ENCODE measurements at places on chromosomes 16 and 17.

- H3K4me1 ChIP-seq = peaks cover 21% of the 10 kb centered on the region
- peak; percentile 48 for DNase-seq
- H3K27me3 ChIP-seq = no peaks in the 10 kb centered on the region
- H3K4me3 ChIP-seq = peak overlapping the region; percentile 95
- H3K27ac ChIP-seq = peak overlapping the region; percentile 89
These were observed 28.9 kb downstream of the CPSF4L start for GRCh38 chr17:73232587-73233373.

DNA sequence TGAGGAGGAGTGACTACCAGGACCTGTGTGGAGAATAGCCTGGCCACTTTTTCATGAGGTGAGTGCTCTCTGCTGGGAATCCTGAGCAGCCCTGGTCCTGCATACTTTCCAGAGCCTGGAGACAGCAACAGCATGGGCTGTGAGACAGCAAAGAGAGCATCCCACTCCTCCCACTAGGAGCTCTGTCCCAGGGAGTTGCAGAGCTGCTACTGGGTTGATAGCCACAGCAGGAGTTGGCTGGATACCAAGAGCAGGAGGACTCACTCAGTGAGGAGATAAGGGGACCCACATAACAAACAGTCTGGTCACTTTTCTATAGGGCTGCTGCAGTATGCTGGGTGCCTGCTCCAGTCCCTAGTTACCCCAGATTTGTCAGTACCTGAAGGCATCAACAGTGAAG is 439.3 kb upstream of the CDH8 start:
- no peaks in the 10 kb centered on the region for H3K4me1 ChIP-seq
- no peaks in the 10 kb centered on the region for H3K27me3 ChIP-seq
- no peaks in the 10 kb centered on the region for H3K36me3 ChIP-seq
- H3K27ac ChIP-seq = no peak overlapping the region
- no peak for DNase-seq

DNA sequence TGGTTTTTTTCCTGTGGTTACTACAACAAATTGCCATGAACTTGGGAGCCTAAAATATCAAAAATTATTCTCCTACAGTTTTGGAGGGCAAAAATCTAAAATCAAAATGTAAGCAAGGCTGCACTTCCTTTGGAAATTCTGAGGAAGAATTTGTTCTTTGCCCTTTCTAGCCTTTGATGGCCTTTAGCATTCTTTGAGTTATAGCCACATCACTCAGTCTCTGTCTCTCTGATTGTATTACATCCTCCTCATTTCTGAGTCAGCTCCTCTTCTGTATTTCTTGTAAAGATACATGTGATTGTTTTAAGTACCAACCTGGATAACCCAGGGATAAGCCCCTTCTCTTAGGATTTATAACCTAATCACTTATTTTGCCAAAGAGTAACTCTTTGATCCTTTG is 282.0 kb downstream of the BCAS3 start:
- no peak overlapping the region for H3K27ac ChIP-seq
- no peaks in the 10 kb centered on the region for H3K36me3 ChIP-seq
- no peak for DNase-seq
- H3K4me3 ChIP-seq = no peak overlapping the region

GRCh38 chr17:8994319-8994718 is 27.0 kb upstream of the NTN1 start:
- H3K27ac ChIP-seq = no peak overlapping the region
- no peaks in the 10 kb centered on the region for H3K27me3 ChIP-seq
- H3K36me3 ChIP-seq = no peaks in the 10 kb centered on the region
- peak; percentile 52 for DNase-seq
- no peaks in the 10 kb centered on the region for H3K4me1 ChIP-seq
- H3K4me3 ChIP-seq = no peak overlapping the region

- peaks cover 21% of the 10 kb centered on the region for H3K4me1 ChIP-seq
- no peak overlapping the region for H3K4me3 ChIP-seq
- peak; percentile 85 for DNase-seq
- H3K36me3 ChIP-seq = no peaks in the 10 kb centered on the region
These were observed 17.8 kb upstream of the RAI1 start for GRCh38 chr17:17663160-17664063.

DNA sequence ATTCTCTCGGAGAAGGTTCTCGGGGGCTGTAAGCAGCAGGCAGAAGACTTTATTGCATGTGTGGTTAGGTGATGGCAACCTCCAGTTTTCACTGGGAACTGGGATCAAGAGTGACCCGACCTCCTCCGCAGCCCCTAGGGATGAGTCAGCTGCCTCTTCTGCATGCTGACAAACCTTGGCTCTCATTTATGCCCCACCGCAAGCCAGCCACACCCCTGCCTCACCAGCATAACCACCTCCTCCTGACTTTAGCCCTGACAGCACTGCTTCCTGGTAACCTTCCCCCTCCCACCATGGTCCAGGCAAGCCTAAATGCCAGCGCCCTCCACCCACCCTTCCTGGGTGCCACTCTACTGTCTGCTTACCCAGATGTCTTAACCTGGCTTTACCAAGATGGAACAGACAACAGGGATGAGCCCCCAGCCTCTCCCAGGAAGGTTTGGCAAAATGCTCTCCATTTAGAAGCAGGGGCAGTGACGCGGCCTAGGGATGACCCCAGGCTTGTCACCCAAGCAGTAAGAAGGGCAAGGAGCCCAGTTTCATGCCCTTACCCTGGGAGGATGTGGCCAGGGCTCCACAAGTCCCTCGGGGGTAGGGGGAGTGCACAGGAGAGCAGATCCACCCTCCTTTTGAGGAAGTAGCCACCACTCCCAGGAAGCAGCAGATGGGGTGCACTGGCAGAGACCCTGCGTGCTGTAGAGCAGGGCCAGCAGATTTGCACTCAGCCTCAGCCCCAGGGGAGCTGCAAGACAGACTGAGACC is 73.5 kb downstream of the GOSR1 start:
- no peak overlapping the region for H3K27ac ChIP-seq
- H3K36me3 ChIP-seq = no peaks in the 10 kb centered on the region
- H3K4me3 ChIP-seq = no peak overlapping the region
- H3K4me1 ChIP-seq = peaks cover 15% of the 10 kb centered on the region

- no peak for DNase-seq
- no peak overlapping the region for H3K27ac ChIP-seq
- no peak overlapping the region for H3K4me3 ChIP-seq
These were observed 603.8 kb upstream of the PSMD7 start for GRCh38 chr16:73692861-73693260.

- peaks cover 6% of the 10 kb centered on the region for H3K4me1 ChIP-seq
- H3K27me3 ChIP-seq = peaks cover 21% of the 10 kb centered on the region
- H3K36me3 ChIP-seq = no peaks in the 10 kb centered on the region
- no peak overlapping the region for H3K4me3 ChIP-seq
- H3K27ac ChIP-seq = no peak overlapping the region
- DNase-seq = no peak
These were observed 36.5 kb upstream of the PVALEF start for GRCh38 chr17:81128774-81129173.

- peaks cover 7% of the 10 kb centered on the region for H3K4me1 ChIP-seq
- H3K27ac ChIP-seq = no peak overlapping the region
- no peaks in the 10 kb centered on the region for H3K27me3 ChIP-seq
- H3K36me3 ChIP-seq = no peaks in the 10 kb centered on the region
- no peak for DNase-seq
- no peak overlapping the region for H3K4me3 ChIP-seq
These were observed 31.6 kb downstream of the ARHGAP17 start for GRCh38 chr16:24983561-24983960.

GRCh38 chr16:54974367-54974766 is 43.7 kb downstream of the IRX5 start:
- no peaks in the 10 kb centered on the region for H3K4me1 ChIP-seq
- no peak overlapping the region for H3K4me3 ChIP-seq
- no peak overlapping the region for H3K27ac ChIP-seq
- H3K36me3 ChIP-seq = no peaks in the 10 kb centered on the region
- no peak for DNase-seq

DNA sequence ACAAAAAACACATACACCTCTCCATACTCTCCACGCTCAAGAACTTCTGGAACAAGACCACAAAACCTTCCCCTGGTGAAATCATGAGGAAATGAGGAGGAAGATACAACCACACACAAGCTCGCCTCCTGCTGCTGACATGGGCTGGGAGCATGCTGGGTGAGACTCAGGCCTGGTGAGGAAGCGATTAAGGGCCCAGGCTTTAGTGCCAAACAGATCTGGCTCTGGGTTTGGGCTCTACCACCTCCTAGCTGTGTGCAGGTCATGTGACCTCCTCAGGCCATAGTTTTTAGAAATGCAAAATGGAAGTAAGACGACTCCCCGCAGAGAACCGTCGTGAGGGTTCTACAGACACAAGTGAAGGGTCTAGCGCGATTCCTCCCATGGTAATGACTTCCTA is 41.3 kb downstream of the VAC14 start:
- H3K4me3 ChIP-seq = no peak overlapping the region
- no peak for DNase-seq
- H3K27me3 ChIP-seq = no peaks in the 10 kb centered on the region
- H3K27ac ChIP-seq = no peak overlapping the region
- H3K36me3 ChIP-seq = peaks cover 47% of the 10 kb centered on the region
- peaks cover 5% of the 10 kb centered on the region for H3K4me1 ChIP-seq

DNA sequence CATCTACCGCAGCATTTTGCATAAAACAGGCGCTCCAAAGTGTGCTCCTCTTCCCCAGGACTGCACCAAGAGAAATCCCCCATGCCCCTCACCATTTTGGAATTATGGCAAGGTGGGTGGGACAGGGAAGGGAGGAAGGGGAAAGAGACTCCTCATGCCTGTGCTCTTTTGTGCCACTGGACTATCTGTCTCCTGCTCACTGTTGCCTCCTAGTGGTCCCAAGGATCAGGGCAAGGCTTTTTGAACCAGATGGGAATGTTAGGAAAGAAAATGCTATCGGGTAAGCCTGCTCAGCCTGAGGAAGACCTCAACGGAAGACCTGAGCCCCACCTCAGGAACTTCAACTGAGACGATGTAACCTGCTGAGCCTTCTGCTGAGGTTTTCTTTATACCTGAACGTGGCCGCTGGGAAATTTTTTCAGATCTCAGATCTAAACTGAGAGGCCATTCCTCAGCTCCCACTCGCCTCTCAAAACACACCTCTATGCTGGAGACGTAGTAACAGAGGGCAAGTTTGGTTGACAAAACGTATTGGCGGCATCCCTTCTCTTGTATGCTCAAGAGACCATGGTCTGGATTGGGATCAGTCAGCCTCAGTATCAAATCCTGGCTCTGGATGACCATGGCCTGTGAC is 58.3 kb downstream of the SPACA3 start:
- peaks cover 38% of the 10 kb centered on the region for H3K27me3 ChIP-seq
- no peaks in the 10 kb centered on the region for H3K36me3 ChIP-seq
- H3K4me3 ChIP-seq = no peak overlapping the region
- H3K4me1 ChIP-seq = no peaks in the 10 kb centered on the region
- DNase-seq = peak; percentile 82
- no peak overlapping the region for H3K27ac ChIP-seq

- no peaks in the 10 kb centered on the region for H3K4me1 ChIP-seq
- no peak overlapping the region for H3K27ac ChIP-seq
- H3K27me3 ChIP-seq = no peaks in the 10 kb centered on the region
- no peaks in the 10 kb centered on the region for H3K36me3 ChIP-seq
These were observed 12.2 kb upstream of the SLC52A1 start for GRCh38 chr17:5047446-5047845.

DNA sequence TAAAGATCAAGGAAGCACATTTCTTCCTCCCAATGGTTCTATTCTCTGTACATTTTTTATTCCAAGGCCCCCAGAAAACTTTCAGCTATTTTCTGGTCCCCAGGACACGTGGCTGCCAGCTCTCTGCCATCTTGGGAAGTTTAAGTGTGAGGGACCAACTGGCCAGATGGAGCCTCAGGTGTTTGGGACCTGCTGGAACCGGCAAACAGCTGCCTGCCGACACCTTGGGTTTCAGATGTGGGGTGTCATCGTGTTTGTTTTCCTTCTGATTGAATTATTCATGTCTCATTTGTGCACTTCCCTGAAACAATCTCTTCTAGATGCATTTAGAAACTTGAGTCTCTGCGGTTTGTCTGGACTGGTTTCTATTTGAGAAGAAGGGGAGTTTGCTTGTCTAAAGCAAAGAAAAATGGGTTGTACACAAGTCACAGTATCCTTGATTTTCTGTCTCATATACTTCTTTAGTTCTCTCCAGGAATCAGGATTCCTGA is 386.5 kb downstream of the SLC39A11 start:
- no peak overlapping the region for H3K27ac ChIP-seq
- no peaks in the 10 kb centered on the region for H3K27me3 ChIP-seq
- no peak overlapping the region for H3K4me3 ChIP-seq
- no peaks in the 10 kb centered on the region for H3K36me3 ChIP-seq

- H3K4me3 ChIP-seq = no peak overlapping the region
- DNase-seq = no peak
- H3K4me1 ChIP-seq = peaks cover 28% of the 10 kb centered on the region
- no peaks in the 10 kb centered on the region for H3K27me3 ChIP-seq
- no peaks in the 10 kb centered on the region for H3K36me3 ChIP-seq
These were observed 12.2 kb downstream of the AANAT start for GRCh38 chr17:76479515-76480060.

GRCh38 chr16:85514598-85515318 is 98.4 kb upstream of the GSE1 start:
- H3K4me1 ChIP-seq = peaks cover 5% of the 10 kb centered on the region
- peaks cover 10% of the 10 kb centered on the region for H3K36me3 ChIP-seq
- DNase-seq = no peak
- no peaks in the 10 kb centered on the region for H3K27me3 ChIP-seq

DNA sequence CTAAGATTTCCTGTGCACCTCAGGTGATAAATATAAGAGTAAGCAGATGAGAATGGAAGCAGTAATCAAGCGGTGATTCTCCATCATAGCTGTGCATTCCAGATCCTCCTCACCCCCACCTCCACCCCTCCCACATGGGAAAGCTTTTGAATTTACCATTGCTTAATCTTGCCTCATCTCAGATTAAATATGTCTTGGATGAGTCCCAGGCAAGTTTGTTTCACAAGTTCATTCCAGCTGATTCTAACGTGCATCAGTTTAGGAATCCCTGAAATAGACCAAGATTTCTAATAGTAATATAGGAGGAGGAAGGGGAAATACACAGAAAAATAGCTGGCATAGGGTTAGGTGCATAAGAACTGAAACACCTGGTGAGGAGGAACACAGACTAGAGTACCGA is 396.2 kb upstream of the KIF2B start:
- no peak for DNase-seq
- no peaks in the 10 kb centered on the region for H3K36me3 ChIP-seq
- no peak overlapping the region for H3K27ac ChIP-seq
- H3K4me3 ChIP-seq = no peak overlapping the region
- no peaks in the 10 kb centered on the region for H3K27me3 ChIP-seq

- H3K4me3 ChIP-seq = no peak overlapping the region
- DNase-seq = no peak
- H3K27ac ChIP-seq = no peak overlapping the region
- peaks cover 12% of the 10 kb centered on the region for H3K27me3 ChIP-seq
- H3K36me3 ChIP-seq = no peaks in the 10 kb centered on the region
These were observed 7.7 kb downstream of the IRX6 start for GRCh38 chr16:55331648-55332185.

DNA sequence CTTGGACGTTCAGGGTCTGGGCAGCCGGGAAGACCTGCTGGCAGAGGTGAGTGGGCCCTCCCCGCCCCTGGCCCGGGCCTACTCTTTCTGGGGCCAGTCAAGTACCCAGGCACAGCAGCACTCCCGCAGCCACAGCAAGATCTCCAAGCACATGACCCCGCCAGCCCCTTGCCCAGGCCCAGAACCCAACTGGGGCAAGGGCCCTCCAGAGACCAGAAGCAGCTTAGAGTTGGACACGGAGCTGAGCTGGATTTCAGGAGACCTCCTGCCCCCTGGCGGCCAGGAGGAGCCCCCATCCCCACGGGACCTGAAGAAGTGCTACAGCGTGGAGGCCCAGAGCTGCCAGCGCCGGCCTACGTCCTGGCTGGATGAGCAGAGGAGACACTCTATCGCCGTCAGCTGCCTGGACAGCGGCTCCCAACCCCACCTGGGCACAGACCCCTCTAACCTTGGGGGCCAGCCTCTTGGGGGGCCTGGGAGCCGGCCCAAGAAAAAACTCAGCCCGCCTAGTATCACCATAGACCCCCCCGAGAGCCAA is 8.6 kb upstream of the ABCC3 start:
- peaks cover 18% of the 10 kb centered on the region for H3K27me3 ChIP-seq
- H3K27ac ChIP-seq = no peak overlapping the region
- DNase-seq = peak; percentile 77
- peaks cover 27% of the 10 kb centered on the region for H3K4me1 ChIP-seq
- H3K36me3 ChIP-seq = no peaks in the 10 kb centered on the region
